ENCODE measurements at places on chromosomes 5 and 9. TPM values are rescaled to one million over a fixed set of nuclear protein-coding genes. Genes with fewer than 3 reads are reported as not detected.

DNA sequence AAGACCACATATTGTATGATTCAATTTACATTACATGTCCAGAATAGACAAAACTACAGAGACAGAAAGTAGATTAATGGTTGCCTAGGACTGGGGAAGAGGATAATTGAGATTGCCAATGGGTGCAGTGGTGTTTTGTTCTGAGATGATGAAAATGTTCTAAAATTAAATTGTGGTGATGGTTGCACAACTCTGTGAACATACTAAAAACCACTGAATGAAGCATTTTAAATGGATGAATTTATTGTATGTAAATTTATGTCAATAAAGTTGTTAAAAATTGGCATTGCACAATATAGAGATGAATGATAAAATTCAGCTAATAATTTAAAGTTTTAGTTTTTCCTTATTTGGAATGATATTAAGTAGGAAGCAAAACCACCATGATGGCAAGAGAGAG lies 109.5 kb upstream of the NR4A3 start:
- DNase-seq = no peak

- DNase-seq = no peak
Observed at GRCh38 chr9:23492126-23493002, 333.7 kb downstream of the ELAVL2 start.

- DNase-seq = no peak
Observed at GRCh38 chr9:1907465-1907864, 107.7 kb upstream of the SMARCA2 start.

DNA sequence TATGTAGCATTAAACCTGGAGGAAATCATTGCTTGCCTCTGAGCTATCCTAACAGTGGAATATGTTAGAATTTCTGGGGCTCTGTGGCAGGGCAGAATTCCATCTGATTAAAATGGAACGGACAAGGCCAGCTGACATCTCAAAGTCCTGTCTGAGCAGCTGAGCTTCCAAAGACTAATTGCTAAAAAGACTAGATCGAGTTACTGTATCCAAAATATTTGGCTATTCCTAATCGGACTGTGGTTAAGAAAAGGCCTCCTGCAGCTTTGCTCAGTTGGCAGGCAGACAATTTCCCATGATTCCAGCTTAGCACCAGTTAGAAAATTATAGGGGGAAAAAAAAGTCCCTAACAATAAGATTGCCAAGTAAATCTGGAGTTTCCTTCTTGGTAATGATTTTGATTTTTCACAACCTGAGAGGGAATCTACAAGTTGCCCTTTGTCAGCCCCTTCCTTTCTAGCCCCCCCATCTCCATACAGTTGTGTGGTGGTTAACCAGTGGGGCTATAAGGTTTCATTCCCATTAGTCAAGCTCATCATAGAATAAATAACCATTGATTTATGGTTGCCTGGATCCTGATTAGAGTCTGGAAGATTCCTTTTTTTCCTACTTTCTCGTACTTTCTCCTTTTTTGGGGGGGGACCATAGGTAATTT lies 26.4 kb downstream of the PTGR1 start:
- no peak for DNase-seq

DNA sequence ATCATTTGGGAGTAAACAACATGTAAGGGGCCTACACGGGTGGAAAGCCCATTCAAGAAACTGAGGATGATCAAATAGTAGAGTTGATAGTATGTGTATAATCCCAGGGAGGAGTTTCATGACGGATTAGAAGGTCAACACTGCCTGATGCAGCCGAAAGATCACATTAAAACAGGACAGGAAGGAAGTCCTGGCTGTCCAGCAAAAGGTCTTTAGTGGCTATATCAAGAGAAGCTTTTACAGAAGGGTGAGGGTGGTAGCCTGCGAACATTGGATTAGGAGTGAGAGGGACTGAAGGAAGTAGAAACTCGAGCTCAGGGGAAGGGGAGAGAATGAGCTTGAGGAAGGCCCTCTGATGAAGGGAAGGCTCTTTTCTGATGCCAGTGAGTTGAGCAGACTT lies 36.0 kb downstream of the DOCK8 start:
- DNase-seq = no peak

Gene DOCK8
- total RNA-seq = 4.4 TPM

- no peak for DNase-seq
Observed at GRCh38 chr9:136603216-136603615, 57.4 kb upstream of the NOTCH1 start.

DNA sequence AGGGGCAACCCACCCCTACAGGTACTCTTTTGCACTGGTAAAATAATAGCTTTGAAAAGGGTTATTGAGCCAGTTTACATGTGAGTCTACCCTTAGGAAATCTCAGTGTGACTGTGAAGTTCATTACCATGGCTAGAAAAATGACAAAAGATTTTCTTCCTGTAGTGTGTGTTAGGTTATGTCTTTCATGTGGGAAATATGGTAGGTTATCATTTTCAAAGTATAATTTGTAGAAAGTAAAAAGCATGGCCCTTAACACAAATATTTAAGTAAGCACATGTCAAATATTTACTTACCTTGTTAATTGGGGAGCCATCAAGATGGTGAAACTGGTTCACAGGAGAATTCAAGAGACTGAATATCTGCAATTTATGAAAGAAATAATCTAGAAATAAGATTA lies 37.3 kb upstream of the PLPP1 start:
- DNase-seq = no peak

Gene CNTNAP3B
- 34.4 TPM for total RNA-seq

GRCh38 chr5:175728885-175729828 lies 71.3 kb downstream of the HRH2 start:
- no peak for DNase-seq

Gene ZFR
- 54.0 TPM for total RNA-seq

Gene ARRDC3
- 89.5 TPM for total RNA-seq

Gene HBEGF
- 12.1 TPM for total RNA-seq

Gene TMEFF1
- total RNA-seq = 12.9 TPM

GRCh38 chr9:82810915-82811314 lies 252.0 kb downstream of the RASEF start:
- no peak for DNase-seq

- no peak for DNase-seq
Observed at GRCh38 chr9:134376386-134377142, 50.3 kb downstream of the RXRA start.

Gene PAEP
- total RNA-seq = not detected

Gene FAM221B
- total RNA-seq = not detected

Gene IFNA6
- not detected for total RNA-seq

Gene SMIM23
- not detected for total RNA-seq

GRCh38 chr9:124218438-124218982 lies 39.2 kb upstream of the NEK6 start:
- no peak for DNase-seq

Gene STK10
- 29.1 TPM for total RNA-seq

Gene TSSK1B
- not detected for total RNA-seq

GRCh38 chr5:130290219-130290618 lies 386.0 kb downstream of the CHSY3 start:
- DNase-seq = no peak

- DNase-seq = no peak
Observed at GRCh38 chr9:42386477-42386876, 203.0 kb downstream of the SPATA31A6 start.

DNA sequence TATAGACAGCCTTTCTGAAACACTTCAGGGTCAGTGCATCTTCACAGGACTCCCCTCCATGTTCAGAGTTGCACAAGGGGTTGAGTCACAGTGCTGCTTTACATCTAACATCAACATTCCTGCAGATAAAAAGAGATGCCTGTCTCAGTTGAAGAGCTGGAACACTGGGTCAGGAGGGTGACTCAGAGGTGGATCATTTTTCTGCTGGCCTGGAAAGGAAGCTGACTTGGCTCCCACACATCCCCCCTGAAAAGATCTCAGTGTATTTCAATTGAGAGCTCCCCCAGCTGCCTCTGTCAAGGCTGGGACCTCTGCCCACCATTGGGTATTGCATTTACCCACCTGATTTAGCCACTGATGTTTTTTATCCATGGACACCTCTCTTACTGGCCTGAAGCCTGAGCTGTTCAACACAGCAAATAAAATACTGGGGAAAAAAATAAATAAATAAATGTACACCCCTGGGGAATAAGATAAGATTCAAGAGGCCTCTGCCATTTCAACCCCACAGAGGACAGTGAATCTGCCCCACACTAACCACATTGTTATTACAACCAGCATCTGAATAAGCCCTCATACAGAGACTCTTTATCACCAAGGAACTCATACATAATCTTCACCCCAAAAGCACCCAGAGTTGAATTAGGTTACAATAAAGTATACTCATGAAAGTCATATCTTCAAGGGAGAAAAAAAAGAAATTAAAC lies 716.4 kb downstream of the SEMA5A start:
- DNase-seq = peak; percentile 22

DNA sequence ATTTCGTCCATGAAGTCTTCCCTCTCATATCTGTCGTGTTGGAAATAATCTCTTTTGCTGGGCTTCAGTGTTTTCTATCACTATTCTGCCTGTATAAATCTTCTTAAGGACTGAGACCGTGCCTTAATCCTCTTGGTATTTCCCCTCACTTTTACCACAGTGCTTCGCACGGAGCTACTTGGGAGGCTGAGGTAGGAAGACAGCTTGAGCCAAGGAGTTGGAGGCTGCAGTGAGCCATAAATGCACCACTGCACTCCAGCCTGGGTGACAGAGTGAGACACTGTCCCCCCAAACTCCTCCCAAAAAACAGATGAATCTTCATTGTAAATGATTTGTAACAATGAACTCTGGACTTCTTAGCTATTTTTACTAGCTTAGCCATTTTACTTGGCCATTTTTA lies 57.8 kb downstream of the PHAX start:
- no peak for DNase-seq

DNA sequence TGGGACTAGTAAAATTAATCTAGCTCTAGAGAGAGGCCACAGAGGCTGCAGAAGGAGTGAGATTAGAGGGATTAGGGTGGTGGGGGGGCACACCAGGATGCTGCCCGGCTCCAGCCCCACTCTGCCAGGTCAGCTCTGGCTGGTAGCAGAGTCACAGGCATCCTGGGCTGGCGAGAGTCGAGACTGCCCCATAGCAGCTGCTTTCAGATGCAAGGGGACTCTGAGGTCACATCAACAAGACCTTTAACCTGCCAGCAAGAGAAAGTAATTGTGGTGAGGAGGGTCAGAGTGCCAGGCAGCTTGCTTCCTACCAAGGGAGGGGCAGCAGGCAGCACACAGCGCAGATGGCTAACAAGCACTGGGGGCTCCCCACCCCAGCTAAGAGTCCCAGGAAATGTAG lies 7.5 kb downstream of the EPB41L4B start:
- no peak for DNase-seq

GRCh38 chr5:169837686-169838085 lies 142.6 kb downstream of the INSYN2B start:
- no peak for DNase-seq

- no peak for DNase-seq
Observed at GRCh38 chr5:152113401-152113800, 188.8 kb upstream of the GLRA1 start.

DNA sequence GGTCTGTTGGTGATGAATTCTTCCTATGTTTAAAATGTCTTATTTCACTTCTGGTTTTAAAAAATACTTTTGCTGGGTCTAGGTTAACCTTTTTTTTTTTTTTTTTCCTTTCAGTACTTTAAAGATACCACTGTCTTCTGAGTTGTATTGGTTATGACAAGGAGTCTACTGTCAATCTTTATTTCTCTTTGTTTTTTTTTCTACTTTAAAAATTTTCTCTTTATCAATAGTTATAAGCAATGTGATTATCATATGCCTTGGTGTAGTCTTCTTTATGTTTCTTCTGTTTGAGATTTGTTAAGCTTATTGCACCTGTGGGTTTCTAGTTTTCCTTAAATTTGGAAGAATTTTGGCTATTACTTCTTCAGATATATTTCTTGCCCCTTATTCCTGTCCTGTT lies 125.6 kb upstream of the SPRY4 start:
- no peak for DNase-seq

All from dermis microvascular lymphatic vessel endothelial cell (primary cell).